ENCODE measurements at places on chromosomes 1 and 21. TPM values are rescaled to one million over a fixed set of nuclear protein-coding genes. Genes with fewer than 3 reads are reported as not detected.

DNA sequence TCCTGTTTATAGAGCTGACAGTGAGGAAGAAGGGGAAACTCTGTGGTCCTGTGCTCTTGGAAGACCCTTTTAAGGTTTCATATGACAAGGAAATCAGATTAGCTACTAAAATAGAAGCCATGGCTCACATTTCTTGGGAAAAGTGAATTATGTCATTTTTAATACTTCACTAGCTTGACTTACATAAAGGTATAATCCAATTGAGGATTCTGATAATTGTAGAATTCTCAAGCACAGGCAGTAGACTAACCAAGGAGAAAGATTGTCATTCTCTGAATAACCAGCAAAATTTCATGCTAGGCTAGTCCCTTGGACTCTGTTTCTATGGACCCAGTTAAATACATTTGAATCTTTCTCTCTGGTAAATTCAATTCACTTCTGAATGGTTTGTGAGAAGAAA lies 613.0 kb upstream of the BEND5 start:
- no peaks in the 10 kb centered on the region for H3K36me3 ChIP-seq
- H3K4me3 ChIP-seq = no peak overlapping the region
- H3K27me3 ChIP-seq = no peaks in the 10 kb centered on the region
- DNase-seq = no peak
- no peak overlapping the region for H3K27ac ChIP-seq
- no peaks in the 10 kb centered on the region for H3K4me1 ChIP-seq

DNA sequence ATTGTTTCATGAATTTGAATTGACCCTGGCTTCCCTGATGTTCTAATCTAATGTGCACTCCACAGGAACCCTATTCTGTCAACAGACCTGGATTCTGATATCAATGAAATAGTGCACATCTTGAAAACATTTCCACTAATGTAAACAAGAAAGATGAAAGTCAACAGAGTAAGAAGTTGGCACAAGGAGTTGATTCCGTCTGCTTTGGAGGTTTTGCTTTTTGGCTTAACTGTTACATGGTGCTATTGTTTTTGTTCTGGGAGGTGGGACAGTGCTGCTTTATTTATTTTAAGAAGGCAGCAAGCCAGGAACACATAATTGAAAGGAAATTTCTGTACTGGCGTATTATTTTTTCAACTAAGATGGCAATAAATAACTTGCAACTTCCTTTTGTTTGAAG lies 73.3 kb downstream of the LEPR start:
- H3K4me3 ChIP-seq = no peak overlapping the region
- no peaks in the 10 kb centered on the region for H3K27me3 ChIP-seq
- H3K27ac ChIP-seq = no peak overlapping the region
- no peaks in the 10 kb centered on the region for H3K36me3 ChIP-seq

GRCh38 chr21:19557046-19557445 lies 1153.5 kb upstream of the TMPRSS15 start:
- H3K4me1 ChIP-seq = no peaks in the 10 kb centered on the region
- no peak for DNase-seq
- no peak overlapping the region for H3K4me3 ChIP-seq
- H3K27ac ChIP-seq = no peak overlapping the region
- H3K36me3 ChIP-seq = no peaks in the 10 kb centered on the region

- peak overlapping the region; percentile 85 for H3K27ac ChIP-seq
- H3K4me1 ChIP-seq = no peaks in the 10 kb centered on the region
- H3K36me3 ChIP-seq = no peaks in the 10 kb centered on the region
- peak overlapping the region; percentile 71 for H3K4me3 ChIP-seq
- peak; percentile 16 for DNase-seq
Observed at GRCh38 chr21:46634966-46635323, 529 bp upstream of the PRMT2 start.

DNA sequence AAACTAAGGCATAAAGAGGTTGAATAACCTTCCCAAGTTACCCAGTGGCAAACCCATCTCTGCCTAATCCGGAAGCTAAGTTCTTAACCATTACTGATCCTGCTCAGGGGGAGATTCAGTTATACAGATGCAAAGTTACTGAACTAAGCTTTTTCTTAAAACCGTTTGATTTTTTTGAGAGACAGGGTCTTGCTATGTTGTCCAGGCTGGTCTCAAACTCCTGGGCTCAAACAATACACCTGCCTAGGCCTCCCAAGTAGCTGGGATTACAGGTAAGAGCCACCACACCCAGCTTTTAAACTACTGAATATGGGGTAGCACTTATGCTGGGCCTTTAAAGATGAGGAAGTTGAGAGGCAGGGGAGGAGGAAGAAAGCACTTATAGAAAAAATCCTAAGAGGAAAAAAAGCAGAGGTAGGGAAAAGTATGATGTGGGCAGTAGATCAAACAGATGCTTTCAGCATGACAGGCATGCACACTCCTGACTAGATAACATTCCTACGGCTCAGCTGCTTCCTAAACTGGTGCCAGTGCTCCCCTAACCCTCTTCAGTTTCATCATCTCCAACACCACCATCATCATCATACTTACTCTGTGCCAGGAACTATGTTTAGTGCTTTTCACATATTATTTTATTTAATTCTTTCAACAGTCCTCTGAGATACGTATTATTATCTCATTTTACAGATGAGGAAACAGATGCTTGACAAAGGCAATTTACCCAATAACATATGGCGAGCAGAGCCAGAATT lies 5.8 kb downstream of the PAFAH2 start:
- H3K27ac ChIP-seq = no peak overlapping the region
- peaks cover 6% of the 10 kb centered on the region for H3K4me1 ChIP-seq
- H3K36me3 ChIP-seq = peaks cover 6% of the 10 kb centered on the region
- H3K27me3 ChIP-seq = no peaks in the 10 kb centered on the region

HSF2BP gene
- 0.53 TPM for polyA plus RNA-seq

C1orf21 gene
- 0.19 TPM for polyA plus RNA-seq

FAM72D gene
- polyA plus RNA-seq = 18.4 TPM

ATP6V1G3 gene
- polyA plus RNA-seq = not detected

NHLH2 gene
- not detected for polyA plus RNA-seq

SV2A gene
- 4.5 TPM for polyA plus RNA-seq

TLR5 gene
- 1.4 TPM for polyA plus RNA-seq
